Umbilical cord (tissue), 2 donors: ENCODE measurements at places on chromosomes 6 and 20.

DNA sequence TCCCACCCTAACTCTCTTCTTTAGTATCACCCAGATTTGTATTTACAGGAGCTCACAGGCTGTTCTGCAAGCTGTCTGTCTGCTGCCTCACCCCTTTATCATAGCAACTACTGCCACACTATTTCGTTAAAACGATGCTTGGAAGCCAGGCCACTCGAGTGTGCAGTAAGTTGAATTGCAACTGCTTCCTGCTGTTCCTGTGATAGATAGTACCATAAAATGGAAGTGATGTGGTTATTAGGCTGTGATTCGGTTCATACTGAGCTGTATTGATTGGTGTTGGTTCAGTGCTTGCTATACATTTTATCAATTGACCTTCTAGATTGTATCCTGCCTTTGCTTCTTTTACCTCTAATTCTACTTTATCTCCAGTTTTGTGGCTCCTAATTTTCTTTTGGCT is 325.4 kb downstream of the RNF144B start:
- DNase-seq, result no peak

GRCh38 chr6:70150521-70150920 is 152.4 kb downstream of the COL9A1 start:
- DNase-seq, result peak; percentile 15

- DNase-seq, result no peak
Measured at GRCh38 chr20:2331901-2332565, 36.2 kb downstream of the TGM3 start.

- no peak for DNase-seq
Measured at GRCh38 chr20:2305029-2305428, 9.2 kb downstream of the TGM3 start.

- DNase-seq, result no peak
Measured at GRCh38 chr6:111668410-111668809, 62.7 kb upstream of the TRAF3IP2 start.

- DNase-seq, result no peak
Measured at GRCh38 chr6:143857651-143858050, 6.6 kb upstream of the ZC2HC1B start.

DNA sequence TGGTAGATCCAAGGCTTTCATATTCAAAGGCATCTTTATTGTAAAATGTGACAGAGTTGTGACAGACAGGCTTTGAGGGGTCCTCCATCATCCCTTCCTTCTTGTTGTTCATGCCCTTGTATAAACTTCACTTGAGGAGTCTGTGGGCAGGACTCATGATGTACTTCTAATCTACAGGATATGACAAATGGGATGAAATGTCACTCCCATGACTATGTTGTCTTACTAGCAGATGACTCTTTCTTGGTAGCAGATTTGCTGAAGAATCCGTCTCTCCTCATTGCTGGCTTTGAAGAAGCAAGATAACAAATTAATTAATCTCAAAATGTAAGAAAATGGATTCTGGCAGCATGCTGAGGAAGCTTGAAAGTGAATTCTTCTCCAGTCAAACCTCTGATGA is 566.1 kb downstream of the TFAP2B start:
- no peak for DNase-seq

- DNase-seq, result no peak
Measured at GRCh38 chr6:131721161-131721560, 10.3 kb upstream of the CTAGE9 start.

GRCh38 chr6:130625825-130626527 is 201.2 kb upstream of the SMLR1 start:
- DNase-seq, result no peak

DNA sequence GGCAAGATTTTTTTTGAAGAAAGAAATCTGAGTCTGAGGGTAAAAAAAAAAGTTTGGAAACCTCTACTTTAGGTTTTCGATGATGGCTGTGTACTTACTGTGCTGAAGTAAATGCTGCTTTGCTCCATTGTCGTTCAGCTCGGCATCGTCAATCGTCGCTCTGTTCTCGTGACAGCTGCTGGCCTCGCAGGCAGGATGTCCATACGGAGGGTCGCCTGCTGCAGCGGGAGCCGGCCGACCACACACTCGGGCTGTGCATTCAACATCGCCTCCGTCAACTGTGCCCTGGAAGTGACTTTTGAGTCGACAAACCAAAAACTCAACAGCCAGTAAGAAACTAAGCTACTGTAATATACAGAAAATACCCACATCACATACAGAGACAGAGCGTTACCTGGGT is 53.1 kb upstream of the SMOC2 start:
- DNase-seq, result no peak

- DNase-seq, result no peak
Measured at GRCh38 chr6:106648651-106649308, 19.4 kb downstream of the QRSL1 start.

DNA sequence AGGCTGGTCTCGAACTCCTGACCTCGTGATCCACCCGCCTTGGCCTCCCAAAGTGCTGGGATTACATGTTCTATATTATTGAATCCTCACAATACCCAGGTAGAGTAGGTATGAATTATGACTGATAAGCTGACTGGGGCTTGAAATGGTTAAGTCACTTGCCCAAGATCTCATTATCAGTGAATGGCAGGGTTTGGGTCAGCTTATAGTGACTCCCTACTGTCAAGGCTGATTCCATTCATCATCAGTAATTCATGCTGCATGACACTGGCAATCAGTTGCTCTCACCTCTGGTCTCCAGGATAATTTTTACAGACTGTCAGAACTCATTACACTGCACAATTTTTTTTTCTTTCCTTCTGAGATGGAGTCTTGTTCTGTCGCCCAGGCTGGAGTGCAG is 127.6 kb downstream of the KIF13A start:
- DNase-seq, result no peak

DNA sequence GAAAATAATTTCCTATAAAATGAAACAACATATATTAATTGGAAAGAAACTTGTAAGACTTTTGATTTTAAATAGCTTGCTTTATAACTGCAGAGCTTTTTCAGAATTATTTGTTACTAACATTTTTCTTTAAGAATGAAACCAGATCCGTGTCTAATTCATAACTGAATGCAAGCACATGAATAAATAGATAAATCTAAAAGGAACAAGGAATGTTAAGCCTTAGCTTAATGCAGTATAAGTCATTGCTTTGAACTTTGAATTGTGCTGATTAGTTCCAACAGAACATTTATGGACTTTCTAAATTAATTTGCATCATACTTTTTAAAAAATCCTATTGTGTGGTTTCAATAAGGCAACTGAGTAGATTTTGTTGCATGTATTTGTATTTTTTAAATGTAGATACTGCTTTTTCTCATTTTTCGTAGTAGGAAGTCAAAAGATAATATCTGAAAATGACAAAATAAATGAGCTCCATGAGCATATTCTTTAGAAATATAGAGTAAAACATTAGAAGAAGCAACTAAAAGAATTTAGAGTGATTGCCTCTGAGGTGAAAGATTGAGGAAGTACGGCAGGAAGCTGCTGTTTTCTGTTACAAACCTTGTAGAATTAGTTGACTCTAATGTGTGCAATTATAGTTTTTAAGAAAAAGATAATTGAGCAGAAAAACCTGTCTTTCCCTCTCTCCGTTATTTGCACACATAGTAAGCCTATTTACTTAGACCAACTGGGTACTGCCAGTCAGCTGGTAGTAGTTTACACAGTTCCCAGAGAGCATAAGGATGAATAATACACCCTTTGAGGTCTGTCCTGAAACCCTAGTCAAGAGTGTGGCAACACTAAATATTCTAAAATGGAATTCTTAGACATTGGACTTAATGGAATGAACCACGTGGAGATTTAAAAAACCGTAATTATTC is 32.6 kb upstream of the SLC35D3 start:
- DNase-seq, result no peak

DNA sequence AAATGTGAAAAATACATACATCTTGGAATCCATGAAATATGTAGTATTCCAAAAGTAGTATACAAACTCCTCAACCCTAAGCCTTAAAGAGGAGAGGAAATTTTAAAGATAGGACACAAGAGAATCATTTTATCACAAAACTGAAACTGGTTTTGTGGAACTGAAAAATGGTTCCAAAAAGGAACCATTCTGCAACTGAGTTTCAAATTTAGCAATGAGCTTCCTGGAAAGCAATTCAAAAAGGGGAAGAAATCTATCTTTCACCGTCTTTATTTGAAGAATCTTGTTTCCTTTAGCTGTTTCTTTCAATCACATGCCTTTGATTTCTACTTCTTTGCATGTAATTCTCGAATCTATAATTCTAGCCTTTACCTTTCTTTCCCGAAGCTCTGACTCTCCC is 32.2 kb upstream of the LAMP5 start:
- DNase-seq, result no peak

GRCh38 chr6:140271759-140272377 is 897.4 kb upstream of the CITED2 start:
- DNase-seq, result no peak

- DNase-seq, result no peak
Measured at GRCh38 chr6:1382331-1382882, 7.0 kb upstream of the FOXF2 start.

DNA sequence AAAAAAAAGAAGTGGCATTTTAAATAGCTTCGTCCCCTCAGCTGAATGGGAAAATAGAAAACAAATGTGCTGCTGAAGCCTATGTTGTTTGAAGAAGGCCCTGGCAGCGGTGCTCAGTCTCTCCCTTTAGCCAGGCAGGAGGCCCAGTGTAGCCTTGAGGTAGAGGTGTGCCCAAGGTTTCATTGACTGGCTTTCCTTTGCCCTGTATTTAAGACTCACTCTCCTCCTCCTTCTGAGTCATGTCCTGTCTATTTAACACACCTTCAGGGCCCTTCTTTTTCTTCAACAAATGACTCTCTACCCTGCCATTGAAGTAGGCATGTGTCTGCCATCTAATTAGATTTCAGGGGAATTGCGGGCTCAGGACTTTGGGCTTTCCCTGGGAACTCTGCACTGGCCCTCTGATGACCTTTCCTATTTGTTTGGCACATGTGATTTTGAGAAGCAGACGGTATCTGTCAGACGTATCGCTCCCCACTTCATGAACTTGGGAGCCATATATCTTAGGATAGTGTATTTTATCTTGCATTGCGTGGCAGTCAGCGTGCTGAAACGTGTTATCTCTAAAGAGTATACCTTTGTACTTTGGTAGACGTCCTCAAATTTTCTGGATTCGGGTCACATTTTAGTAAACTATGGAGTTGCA is 4.3 kb downstream of the TJAP1 start:
- no peak for DNase-seq

DNA sequence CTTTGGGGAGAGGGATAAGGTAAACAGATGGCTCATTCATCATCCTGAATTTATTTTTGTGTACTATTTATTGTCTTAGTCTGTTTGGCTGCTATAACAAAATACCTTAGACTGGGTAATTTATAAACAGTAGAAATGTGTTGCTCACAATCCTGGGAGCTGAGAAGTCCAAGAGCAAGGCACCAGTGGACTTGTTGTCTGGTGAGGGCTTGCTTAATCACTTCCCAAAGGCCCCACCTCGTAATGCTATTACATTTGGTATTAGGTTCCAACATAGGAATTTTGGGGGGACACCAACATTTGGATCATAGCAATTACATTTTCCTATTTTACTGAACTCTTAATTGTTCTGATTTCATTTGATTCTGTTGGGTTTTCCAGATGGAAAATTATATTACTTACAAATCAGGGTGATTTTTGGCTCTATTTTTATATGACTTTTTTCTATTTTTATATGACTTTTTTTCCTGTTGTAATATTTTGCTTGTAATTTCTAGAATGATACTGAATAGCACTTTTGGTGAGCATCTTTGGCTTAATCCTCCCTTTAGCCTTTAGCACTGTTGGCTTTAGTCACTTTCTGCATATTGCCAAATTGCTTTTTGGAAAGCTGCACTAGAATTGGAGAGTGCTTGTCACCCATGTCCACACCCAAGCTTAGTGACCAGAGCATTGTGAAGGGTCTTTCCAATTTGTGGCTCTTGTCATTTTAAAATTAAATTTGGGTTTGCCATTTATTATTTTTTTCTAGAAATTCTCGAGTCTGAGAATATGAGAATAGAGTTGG is 43.7 kb upstream of the TULP4 start:
- no peak for DNase-seq

GRCh38 chr20:36573103-36573797 is at the start of gene TGIF2:
Gene TGIF2, plus strand, starts transcription at chr20:36573597. Its CDS starts 5,178 bp downstream, at chr20:36578775.
- DNase-seq, result peak; percentile 92

DNA sequence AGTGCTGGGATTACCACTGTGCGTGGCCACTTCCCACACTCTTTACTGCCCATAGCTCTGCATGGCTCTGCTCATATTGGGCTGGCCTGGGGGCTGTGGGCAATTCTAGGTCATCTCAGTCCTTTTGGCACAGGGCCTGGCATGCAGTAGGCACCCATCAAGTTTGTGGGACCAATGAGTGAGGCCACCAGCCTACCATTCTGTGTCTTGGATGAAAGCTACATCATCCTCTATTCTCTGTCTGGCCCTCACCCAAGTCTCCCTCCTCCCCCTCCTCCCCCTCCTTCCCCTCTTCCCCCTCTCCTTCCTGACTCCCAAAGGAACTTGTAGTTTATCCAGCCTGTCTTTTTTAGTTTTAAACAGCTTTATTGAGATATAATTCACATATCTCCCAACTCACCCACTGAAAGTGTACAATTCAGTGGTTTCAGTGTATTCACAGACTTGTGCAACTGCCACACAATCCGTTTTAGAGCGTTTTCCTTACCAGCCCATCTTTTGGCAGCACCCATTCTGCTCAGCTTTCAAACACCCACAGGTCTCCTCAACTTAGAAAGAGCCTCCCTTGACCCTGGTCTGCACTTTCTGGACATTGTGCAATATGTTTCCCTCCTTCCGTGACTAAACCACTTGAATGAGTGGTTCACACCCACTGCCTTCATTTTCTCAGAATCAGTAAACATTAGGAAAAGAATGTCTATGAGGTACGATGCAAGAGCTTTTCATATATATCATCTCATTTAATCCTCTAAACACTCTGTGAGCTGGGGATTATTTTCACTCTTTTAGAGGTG is 21.5 kb upstream of the MRPS18A start:
- DNase-seq, result peak; percentile 85

DNA sequence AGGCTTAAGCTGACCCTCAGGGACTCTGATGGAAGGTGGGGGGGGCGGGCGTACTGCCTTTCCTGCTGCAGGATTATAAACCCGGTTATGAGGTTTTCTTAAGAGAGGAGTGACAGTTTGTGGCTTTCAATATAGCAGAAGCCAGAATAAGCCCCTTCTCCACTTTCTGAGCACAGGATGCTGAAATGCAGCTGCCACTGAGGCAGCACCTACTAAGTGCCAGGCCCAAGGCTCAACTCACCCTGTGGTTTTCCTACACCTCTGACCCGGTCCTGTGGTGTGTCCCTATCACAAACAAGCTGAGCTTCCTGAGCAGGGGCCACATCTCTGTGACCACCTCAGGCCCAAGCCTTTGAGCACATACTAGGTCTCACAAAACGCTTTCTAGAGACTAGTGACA is 59.6 kb upstream of the NFATC2 start:
- no peak for DNase-seq

DNA sequence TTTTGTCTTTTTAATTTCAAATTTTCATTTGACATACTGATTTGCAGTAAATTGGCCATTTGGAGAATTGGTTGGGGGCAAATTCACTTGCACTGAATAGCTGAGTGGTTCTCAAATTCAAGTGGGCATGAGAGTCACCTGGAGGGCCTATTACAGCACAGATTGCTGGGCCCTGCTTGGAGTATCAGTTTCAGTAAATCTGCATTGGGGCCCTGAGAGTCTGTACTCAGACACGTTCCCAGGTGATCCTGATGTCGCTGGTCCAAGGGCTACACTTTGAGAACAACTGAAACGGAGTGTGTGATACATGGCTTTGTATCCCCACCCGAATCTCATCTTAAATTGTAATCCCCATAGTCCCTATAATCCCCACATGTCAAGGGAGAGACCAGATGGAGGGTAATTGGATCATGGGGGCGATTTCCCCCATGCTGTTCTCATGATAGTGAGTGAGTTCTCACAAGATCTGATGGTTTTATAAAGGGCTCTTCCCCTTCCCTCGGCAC is 115.9 kb downstream of the KLHL32 start:
- no peak for DNase-seq
